Sciatic nerve (tissue), 2 donors: ENCODE measurements at places on chromosomes 1 and 21.
A peak's percentile ranks its signal among the peaks of the same experiment; 100 is the strongest.

DNA sequence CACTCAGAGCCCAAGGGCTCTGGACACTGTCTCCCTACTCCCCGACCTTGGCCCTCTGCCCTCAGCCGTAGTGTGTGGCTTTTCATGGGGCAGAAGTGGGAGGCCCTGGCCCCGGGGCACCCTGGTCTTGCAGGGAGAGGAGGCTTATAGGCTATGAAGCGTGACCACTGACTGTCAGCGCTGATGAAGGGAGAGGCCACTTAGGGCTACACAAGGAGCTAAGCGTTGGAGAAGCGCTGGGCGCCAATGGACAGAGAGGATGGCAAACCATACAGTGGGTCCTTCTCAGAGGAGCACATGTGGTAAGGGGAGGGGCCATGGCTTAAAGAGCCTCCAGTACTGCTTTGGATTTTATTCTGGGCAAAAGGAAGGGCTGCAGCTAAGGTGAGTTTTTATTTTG, 7.9 kb downstream of the CRABP2 start:
- DNase-seq = no peak

DNA sequence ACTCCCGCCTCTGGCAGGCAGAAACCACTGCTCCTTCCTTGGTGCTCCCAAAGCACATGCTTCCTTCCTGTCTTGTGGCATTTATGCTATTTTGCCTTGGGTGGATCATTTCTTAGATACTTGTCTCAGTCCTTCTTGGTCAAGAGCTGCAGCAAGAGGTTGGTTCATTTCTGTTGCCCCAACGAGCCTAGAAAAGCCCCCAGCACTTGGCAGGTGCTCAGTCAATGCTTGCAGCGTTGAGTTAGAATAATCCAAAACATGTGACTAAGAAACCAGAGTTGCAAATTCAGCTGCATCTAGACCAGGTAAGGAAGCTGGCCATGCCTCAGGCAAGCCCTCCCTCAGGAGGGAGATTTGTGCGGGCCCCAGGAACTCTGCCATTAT, 42.4 kb upstream of the TENT5C start:
- DNase-seq = no peak

- no peak for DNase-seq
Observed at GRCh38 chr1:236282425-236282716, 613 bp upstream of the ERO1B start.

DNA sequence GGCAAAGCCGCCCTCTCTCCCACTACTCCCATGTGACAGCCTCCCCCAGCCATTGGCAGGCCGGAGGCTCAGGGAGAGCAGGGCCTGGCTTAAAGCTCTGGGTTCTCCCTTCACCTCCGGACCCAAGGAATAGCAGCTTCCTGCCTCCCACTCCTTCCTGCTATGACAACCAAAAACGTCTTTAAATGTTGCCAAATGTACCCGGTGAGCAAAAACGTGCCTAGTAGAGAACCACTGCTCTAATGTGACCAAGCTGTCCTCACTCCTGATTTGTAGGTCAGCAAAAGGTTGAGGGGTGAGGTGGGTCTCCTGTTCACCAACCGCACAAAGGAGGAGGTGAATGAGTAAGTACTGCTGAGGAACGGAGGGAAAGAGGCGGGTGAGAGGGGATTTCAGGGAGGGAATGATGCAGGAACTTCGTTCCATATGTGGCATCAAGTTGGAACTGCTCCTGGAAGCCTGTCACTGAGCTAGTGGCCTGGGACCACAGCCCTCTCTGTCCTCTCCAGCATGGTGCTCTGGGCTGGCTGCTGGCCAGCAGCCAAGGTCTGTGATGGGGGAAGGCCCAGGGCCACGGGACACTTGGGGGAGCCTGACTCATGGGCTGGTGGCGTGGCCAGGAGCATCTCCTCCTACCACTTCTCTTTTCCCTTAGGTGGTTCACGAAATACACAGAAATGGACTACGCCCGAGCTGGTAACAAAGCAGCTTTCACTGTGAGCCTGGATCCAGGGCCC, 5.7 kb downstream of the MRTO4 start:
- DNase-seq = no peak

DNA sequence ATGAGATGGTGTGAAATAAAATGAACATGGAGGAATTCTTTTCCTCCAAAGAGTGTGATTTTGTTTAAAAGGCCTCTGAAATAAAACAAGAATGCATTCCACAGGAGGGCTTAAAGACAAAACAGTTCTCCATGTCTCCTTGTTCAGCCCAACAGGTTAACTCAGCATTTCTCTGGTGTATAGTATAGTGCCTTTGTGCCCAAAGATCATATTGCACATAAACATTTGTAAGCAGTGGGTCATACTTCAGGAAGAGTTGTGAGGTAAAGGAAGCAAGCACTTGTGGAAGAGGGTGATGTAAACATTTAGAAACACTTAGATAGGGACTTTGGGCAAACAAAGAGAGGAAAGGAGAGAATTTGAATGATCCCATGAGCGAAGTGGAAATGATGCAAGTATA, 433.9 kb downstream of the SIPA1L2 start:
- DNase-seq = no peak

GRCh38 chr21:30211071-30211470, 4.8 kb downstream of the CLDN8 start:
- DNase-seq = no peak

- no peak for DNase-seq
Observed at GRCh38 chr1:30036666-30037065, 686.7 kb downstream of the MATN1 start.

DNA sequence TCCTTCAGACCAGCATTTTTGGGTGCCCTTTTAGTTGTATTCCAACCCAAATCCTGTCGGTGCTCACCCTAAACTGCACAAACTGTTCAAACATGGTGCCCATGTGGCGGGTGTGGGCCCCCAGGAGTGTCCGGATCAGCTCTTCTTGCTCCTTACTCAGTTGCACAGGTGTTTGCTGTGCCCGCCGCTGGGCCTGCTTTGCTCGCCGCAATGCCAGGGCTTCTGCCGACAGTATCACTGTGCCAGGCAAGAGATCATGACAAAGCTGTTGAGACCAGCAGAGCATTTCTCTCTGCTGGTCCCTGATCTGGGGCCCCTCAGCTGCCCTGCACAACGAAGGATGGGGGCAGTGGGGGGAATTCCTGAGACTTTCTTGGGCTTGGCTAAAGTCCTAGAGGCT, 4.9 kb downstream of the NR1I3 start:
- no peak for DNase-seq

DNA sequence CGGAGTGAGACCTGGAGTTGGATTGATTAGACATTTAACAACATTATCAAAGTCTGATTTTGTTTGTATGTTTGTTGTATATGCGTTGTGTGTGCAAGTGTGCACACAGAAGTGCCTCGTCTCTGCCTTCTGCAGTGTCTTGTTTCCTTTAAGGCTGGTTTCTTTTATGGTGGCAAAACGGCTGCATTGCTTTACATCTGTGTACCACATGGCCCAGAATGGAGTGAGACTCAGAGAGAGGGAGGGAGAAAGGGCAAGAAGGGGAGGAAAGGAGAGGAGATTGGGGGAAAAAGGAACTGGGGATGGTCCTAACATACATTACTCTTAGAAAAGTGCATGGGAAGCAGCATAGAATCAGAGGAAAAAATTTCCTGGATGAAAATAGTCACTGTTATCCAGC, 99.7 kb upstream of the WLS start:
- DNase-seq = no peak

- DNase-seq = no peak
Observed at GRCh38 chr21:14945176-14945575, 119.6 kb downstream of the NRIP1 start.

DNA sequence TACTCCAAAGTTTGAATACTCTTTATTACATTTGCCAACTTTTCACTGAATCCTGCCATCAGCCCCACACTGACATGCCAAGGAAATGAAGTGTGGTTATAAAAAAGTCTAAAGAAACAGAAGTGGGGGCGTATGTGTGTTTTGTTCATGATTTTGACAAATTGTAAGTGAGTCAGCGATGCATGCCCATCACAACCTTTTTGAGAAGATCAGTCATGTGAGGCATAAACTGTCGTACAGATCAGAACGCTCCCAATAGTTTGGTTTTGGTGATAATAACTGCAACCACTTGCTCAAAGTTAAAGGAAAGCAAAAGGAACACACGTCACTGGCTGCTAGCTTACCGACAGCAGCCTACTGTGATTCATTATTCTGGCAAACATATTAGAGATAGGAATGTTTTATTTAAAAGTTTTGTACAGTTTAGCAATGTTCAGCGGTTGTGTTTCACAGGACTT, 95.6 kb downstream of the RGS2 start:
- DNase-seq = no peak

DNA sequence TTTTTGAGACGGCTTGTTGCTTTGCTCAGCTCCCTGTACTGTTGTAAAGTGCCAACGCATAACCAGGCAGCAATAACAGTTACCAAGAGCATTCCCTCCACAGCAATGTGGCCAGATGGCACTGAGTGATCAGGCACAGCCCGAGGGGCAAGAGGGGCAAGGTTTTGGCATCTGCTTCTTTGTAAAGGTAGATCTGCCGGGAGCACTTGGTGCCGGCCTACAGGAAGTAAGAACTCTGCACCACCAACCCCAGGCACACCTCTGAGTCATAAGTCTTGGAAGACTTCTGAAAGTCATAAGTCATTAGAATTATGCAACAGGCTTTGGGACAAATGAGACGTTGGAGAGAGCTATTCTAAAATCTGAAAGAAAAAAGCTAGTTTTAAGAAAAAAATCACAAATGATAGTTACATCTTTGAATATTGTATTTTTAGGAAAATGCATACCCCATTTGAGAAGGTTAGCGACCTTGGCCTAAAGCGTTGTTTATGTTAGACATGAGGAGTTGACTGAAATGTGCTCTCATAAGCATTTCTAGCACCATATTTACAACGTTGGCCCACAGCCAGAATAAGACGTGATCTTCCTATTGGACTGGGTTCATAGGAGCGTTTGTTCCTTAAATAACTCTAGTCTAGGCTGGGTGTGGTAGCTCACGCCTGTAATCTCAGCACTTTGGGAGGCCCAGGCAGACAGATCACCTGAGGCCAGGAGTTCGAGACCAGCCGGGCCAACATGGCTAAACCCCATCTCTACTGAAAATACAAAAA, 37.7 kb upstream of the MAP10 start:
- DNase-seq = peak; percentile 64

- no peak for DNase-seq
Observed at GRCh38 chr1:221284028-221284427, 404.8 kb downstream of the HLX start.

GRCh38 chr1:205568469-205569361, 63.1 kb downstream of the ELK4 start:
- peak; percentile 48 for DNase-seq

DNA sequence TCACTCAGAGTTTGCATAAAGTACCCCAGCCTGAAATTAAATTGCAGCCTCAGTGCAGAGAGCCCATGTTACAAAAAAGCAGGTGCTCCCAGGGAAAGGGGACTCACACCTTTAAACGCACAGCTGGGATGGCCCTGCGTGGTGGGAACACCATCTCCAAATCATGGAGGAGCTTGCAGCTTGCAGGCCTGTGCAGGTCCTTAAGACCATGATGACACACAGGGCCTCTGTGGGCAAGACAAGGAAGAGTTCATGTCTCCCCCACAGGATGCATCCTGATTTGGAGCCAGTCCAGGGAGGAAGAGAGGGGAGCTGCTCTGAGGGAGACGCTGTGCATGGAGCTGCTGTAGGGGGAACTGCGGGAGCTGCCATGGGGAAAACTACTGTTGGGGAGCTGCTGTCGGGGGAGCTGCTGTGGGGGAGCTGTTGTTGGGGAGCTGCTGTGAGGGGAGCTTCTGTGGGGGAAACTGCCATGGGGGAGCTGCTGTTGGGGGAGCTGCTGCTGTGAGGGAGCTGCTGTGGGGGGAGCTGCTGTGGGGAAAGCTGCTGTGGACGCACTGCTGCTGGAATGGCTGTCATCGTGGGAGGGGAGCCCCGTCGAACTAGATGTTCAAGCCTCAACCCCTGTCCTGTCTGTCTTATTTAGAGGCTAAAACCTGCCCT, 113.9 kb downstream of the MATN1 start:
- DNase-seq = no peak

DNA sequence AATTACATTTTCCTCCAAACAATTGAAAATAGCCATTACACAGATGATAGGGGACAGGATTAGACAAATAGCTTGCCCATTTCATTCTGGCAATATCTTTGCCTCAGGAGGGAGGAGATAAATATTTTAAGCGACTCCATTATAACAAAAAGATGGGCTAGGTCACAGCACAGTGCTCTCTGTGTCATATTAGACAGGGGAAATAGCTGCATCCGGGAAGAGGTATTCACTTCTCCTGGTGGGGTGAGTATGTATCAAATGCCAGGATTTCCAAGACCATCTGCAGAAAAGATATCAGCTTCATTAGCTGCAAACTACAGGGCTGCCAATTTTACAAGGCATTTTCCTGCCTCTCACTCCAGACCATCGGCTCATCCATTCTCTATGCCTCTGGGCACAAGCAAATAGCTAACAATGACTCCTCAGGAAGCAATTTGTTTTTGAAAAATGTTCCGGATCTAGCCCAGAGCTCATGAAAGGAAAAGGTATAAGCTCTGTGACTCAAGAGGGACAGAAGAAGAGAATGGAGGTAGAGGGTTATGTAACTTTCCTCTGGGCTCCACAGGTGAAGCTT, 41.9 kb upstream of the ANGPTL7 start:
- DNase-seq = no peak

- DNase-seq = no peak
Observed at GRCh38 chr1:42830631-42831030, 13.4 kb upstream of the SVBP start.

GRCh38 chr1:44501047-44501890, 96.2 kb downstream of the RNF220 start:
- DNase-seq = no peak

GRCh38 chr1:89114662-89115061, 11.3 kb downstream of the GBP2 start:
- no peak for DNase-seq

- no peak for DNase-seq
Observed at GRCh38 chr1:197954718-197955418, 37.7 kb downstream of the LHX9 start.

GRCh38 chr1:220880362-220880670, 1.1 kb downstream of the HLX start:
- DNase-seq = no peak

DNA sequence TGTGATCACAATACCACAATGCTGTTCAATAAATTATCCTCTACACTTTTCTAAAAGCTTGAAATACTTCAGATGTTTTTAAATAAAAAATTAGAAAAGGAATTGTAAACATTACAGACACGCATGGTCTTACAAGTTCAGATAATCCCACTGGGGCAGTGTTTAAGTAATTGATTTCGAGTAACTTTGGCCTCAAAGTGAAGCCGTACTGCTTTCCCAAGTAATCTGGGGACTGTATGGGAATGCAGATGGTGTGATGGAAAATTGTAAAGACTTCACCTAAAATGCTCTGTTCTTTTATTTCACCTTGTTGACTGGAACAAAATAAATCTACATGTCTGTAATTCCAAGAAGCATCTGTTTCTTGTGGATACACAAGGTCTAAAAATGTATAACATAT, 401.7 kb upstream of the LYPLAL1 start:
- no peak for DNase-seq

DNA sequence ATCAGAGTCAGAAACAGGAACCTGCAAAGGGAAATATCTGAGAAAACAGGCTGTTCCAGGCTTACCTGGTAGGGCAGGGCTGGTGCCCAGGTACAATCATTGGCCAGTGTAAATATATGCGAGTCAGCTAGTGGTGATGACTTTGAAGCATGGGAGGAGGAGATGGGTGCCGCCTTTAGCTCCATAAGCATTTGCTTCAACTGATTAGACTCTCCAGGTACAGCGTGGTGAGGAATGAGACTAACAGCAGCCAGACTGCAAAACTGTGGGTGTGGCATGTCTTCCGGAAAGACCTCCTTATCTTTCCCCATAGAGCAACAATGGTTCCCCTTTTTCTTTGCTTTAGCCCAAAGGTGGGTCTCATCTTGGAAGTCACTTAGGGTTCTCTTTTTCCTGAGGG, 137.2 kb downstream of the LRIG2 start:
- no peak for DNase-seq

- no peak for DNase-seq
Observed at GRCh38 chr1:47611992-47612391, 174.1 kb downstream of the FOXD2 start.
